ENCODE measurements at places on chromosomes 3 and 15. TPM values are rescaled to one million over a fixed set of nuclear protein-coding genes. Genes with fewer than 3 reads are reported as not detected.

DNA sequence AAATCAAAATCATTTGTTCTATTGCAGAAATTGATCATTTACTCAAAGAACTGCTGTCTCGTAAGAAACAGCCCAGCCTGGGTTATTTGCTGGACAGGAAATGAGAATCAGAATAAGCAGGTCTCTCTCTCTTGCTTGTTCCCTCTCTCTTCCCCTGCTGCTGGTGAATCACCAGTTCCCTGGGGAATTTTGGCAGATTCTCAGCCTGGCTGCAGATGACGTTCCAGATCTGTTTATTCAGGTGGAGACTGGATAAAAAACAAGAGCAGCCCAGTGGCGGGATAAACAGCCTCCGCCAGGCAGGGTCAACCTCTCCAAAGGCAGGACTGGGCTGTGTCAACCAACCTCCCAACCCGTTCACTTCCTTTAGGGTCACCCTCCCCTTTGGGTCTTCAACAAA, 72.1 kb downstream of the LRIG1 start:
- DNase-seq = no peak

- no peak for DNase-seq
Measured at GRCh38 chr3:115832265-115832664, 209.0 kb downstream of the GAP43 start.

- no peak for DNase-seq
Measured at GRCh38 chr15:47755941-47756340, 38.6 kb downstream of the SEMA6D start.

DNA sequence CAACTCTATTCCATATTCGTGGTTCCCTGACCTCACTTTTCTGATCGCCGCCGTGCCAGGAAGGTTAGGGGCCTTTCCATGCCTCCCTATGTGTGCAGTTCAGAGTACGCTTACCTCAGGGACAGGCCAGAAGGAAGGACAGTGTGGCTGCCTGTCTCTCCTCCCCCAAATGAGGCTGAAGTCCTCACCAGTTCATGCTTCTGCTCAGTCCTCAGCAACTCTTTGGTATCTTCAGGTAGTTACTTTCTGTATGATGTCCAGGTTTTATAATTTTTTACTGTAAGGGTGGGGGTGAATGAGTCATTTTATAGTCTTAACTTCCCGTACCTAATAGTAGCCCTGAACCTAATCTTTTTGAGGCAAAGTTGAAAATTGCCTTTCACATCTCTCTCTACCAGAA, 98.7 kb downstream of the VPS8 start:
- no peak for DNase-seq

GRCh38 chr3:76011121-76011520, 225.8 kb upstream of the ZNF717 start:
- no peak for DNase-seq

DNA sequence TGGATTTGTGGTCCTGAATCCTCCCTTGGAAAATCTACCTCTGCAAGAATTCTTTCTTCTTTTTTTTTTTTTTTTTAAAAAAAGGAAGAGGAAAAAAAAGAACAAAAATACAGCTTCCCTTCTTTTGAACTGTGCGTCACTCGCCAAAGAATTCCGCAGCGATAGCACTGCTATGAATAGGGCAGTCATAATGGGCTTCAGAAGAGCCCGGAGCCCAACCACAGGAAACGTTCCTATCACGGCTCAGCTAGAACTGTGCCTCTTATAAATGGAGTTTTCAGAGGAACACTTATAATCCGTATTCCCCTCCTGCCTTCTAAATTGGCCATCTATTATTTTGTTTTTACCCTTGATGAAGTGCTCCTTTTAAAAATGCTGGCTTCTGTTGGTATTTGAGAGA, 227.7 kb downstream of the ADAMTS17 start:
- no peak for DNase-seq

DNA sequence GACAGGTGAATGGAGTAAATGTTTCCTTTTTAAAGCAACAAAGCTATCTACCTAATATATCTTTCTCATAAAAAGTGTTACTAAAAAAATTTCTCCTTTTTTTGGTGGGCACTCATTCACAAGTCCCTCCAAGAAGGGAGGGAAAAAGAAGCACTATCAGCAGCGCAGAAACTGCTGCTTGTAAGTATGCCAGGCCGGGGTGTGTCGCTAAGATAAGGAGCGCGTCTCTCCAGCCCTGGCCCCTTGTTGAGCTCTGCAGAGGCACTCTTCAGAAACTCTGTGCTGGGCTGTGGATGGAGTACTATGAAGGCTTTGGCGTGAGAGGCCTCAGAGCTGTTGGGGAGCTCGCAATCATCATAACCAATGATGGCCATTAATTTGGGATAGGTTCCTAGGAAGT, 49.1 kb downstream of the ZDHHC3 start:
- DNase-seq = no peak

- DNase-seq = peak; percentile 70
Measured at GRCh38 chr15:89361451-89362202, 27.0 kb upstream of the POLG start.

DNA sequence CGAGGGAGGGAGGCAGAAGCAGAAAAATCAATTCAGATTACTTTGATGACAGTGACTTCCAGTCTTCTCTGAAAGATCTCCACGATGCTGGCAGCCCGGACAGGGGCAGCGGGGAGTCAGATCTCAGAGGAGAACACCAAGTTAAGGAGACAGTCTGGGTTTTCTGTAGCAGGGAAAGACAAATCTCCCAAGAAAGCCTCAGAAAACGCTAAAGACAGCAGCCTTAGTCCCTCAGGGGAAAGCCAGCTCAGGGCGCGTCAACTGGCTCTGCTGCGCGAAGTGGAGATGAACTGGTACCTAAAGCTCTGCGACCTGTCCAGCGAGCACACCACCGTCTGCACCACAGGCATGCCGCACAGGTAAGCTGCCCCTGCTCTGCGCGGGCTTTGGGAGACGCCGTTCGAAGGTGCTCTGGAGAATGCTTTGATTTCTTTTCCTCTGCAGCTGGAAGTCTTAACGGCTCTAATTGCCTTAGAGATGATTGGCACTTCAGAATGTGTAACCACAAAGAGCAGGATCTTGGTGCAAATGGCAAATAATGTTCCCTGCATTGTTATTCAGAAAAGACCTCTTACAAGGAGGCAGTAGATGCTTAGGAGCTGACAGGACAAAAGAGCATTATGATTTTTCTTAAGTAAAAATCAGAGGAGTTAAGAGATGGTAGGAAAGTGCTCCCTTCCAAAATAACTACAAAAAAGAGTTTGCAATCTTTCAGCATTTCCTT, at the start of gene KCNAB1:
Gene KCNAB1, plus strand, starts transcription at position 51 of the 724 bp plus-strand sequence.
- DNase-seq = no peak

MUSTN1 gene
- 1.5 TPM for total RNA-seq

ISG20 gene
- 141 TPM for total RNA-seq

SLC9C1 gene
- total RNA-seq = not detected

PRKCI gene
- total RNA-seq = 19.5 TPM

LHFPL4 gene
- not detected for total RNA-seq

VGLL3 gene
- not detected for total RNA-seq

All from activated CD8-positive, alpha-beta T cell treated with anti-CD3 and anti-CD28 coated beads, Interleukin-2, amount 10 ng/mL, durations not matched to agents 7 days and 5 days (primary cell).